AG10803 (cell line): ENCODE measurements at places on chromosomes 13 and 19.

DNA sequence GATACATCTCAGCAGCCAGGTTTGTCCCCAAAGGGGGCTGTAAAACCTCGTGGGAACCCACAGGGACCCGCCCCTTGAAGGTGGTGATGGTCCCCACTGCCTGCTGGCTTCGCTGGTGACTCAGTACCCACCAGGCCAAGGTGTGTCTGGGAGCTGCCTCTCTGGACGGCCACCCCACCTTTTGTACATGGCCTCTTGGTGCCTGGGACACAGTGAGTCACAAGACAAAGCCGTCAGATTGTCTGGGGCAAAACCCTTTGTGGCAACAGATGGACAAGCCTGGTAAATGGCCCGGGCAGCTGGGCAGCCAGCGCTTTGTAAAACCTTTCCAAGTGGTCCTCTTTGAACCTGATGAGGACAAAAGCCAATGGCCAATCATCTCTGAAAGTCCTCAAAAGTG, 27.9 kb upstream of the KLF2 start:
- no peak for DNase-seq

DNA sequence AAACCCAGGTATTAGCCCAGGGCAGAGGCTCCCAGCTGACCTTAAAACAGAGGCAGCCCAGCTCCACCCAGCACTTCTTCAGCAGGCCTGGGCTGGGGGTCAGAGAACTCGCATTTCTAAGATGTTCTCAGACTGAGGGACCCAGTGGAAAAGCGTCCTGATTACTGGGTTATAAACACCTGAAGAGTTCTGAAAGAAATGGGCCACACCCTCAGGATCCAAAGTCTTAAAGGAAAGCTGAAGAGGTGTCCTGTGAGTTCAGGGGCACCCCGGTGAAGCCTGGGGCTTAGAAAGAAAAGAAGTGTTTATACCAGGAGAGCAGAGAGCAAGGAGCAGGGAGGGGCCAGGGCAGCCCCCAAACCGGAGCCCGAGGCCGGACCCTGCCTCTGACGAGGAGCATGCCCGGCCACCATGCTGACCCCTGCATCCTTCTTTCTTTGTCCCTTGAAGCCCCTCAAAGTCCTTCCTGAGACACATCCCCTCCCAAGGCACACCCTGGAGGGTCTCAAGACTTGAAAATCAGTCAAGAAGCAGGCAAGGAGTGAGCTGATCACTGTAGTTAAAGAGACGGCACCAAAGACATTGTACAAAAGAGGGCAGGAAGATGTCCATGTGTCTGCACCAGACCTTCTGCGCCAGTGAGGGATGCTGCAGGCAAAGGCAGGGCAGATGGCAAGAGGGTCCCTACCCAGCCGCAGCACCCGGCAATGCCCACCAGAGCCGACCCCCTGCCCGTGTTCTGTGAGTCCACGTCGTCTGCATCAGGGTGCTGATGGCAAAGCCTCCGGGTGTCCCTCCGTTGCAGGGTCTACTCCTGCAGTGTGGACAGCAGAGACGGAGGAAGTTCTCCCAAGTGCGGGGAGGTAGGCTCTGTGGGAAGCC, 10.6 kb upstream of the RAB20 start:
- no peak for DNase-seq

DNA sequence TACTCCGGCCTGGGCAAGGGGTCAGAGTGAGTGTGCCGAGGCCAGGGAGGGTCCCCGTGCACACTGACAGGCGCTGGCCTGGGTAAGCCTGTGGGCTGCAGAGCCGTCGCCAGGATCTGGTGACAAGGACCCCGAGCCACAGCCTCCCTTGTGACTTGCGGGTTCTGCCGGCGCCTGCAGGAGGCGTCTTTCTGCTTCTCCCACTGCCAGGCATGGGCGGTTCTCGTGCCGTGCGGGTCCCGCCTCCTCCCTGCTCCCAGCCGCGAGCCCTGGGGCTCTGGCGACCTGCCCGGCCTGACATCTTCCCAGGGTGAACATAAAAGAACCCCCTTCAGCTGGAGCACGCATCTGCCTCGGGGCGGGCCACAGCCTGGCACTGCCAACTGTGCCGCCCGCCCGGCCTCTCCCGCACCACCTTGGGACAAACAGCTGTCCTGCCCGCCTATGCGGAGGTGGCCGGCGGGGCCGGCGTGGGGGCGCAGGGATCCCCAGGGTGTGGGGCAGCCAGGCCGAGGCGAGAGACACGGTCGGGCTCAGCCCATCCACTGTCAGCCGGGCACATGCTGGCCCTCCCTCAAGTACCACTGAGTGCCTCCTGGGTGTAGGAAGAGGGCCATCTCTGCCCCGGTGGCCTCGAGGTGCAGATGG, 1.5 kb upstream of the HCN2 start:
- peak; percentile 76 for DNase-seq

- DNase-seq: no peak
These were observed 53.6 kb upstream of the PABPC3 start for GRCh38 chr13:25042151-25042865.

DNA sequence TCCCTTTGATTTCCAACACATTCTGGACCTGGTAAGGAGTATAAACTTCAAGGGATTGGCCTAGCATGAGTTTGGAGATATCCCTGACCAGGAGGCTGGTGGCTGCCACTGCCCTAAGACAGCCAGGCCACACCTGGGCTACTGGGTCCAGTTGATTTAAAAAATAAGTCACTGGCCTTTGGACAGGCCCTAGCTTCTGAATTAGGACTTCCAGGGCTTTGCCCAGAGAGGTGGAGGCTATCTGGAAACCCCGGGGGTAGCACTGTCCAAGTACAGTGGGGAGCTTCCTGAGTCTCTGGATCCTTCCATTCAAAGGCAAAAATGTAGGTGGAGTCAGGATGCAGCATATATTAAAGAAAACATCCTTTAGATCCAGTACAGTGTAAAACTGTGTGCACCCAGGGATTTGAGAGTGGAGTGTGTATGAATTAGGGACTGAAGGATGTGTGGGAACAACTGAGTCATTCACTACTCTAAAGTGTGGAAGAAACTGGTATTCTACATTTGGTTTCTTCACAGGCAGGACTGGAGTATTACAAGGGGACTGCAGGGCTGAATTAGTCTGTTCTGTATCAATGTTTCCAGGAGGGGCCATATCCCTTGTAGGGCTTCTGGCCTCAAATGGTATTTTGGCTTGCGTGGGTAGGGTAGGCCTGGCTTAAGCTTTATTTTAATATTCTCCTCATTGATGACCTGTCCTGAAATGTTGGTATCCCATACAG, 14.8 kb upstream of the FCGBP start:
- no peak for DNase-seq

DNA sequence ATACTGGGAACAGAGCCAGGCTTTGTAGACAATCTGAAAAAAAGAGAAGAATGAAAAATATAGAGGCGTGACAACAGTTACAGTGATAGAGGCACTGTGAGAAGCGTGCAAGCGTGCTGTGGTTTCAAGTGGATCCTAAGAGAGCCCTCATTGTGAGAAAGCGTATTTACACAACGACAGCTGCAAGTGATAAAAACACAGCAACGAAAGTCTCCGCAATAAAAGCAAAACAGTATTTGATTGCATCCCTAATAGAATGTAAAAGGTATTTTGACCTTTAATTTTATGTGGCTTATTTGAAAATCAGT, 642.7 kb upstream of the ARGLU1 start:
- peak; percentile 51 for DNase-seq

- DNase-seq: no peak
These were observed 22.1 kb upstream of the WDFY2 start for GRCh38 chr13:51562011-51562671.

- DNase-seq: no peak
These were observed 202.6 kb upstream of the SOX21 start for GRCh38 chr13:94914895-94915294.

DNA sequence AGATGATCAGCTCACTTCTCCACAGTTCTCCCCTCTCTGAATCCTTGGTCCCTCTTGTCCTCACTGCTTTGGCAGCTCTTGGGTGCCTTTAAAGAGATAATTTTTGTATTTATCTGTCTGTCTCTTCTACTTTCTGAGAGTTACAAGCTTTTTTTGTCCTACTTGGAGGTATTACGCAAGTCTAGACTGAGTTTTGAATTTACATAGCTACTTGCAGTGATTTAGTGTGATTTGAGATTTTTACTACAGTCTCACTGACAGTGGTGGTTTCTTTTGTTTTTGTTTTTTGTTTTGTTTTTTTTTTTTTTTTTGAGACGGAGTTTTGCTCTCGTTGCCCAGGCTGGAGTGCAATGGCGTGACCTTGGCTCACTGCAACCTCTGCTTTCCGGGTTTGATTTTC, 22.1 kb downstream of the URI1 start:
- DNase-seq: peak; percentile 34

DNA sequence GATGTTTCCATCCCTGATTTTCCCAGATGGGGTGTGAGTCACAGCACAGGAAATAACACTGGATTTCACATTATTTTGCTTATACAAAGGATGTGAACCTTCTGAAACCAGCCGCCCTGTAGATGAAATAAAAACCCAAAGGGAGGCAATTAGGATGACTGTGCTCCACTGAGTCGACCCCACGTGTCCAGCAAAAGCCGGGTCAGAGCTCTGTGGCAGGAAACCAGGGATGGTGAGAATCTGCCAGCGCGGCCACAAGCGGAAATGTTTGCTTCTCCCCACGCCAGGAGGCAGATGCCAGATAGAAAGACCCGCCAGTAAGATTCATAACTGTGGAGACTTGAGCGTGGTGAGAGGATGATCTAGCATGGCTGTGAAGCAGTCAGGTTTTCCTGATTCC, 764.4 kb downstream of the LIG4 start:
- peak; percentile 92 for DNase-seq

GRCh38 chr19:33678796-33679585, 57.2 kb downstream of the CHST8 start:
- no peak for DNase-seq

- no peak for DNase-seq
These were observed 267.3 kb downstream of the FGF9 start for GRCh38 chr13:21938168-21938567.

- DNase-seq: no peak
These were observed 182.6 kb downstream of the EFNB2 start for GRCh38 chr13:106352850-106353249.
